ENCODE measurements at places on chromosomes 4 and X.

DNA sequence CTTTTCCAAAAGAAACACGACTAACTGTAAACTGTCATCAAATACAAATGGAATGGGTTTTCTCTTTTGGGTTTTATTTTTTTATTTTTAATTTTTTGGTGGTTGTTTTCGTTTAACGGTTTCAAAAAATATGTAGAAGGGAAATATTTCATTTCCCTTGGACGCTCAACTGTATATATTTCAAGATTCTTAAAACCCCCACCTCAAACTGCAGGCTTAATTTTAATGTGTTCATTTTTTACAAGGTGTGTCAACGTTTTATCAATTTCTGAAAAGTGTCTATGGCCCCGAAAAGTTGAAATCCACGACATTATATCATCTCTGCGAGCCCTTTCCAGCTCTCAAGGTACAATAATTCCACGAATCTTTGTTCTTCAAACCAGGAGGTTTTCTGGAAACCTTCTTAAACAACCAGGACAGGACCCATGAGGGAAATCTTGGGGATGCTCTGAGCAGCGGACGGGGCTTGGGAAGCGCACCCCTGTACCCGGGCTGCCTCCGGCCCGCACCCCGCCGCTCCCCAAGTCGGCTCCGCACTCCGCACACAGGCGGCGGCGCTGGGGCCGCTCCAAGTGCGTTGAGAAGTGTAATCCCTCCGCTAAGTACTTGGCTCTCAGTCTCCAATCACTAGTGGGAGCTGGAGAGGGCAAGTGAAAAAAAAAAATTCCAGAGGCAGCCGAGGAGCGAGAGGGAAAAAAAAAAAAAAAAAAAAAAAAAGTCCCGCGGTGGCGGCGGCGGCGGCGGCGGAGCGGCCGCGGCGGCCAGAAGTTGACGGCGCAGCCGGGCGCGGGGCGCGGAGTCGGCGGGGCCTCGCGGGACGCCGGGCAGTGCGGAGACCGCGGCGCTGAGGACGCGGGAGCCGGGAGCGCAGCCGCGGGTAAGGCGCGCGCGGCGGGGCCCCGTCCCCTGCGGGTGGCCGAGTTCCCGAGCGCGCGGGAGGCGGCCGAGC, at the start of gene BMPR1B:
Gene BMPR1B, plus strand, starts transcription at position 764 of the 949 bp plus-strand sequence. CDS start 346,470 bp downstream, outside the sequence.
- no peak for DNase-seq

DNA sequence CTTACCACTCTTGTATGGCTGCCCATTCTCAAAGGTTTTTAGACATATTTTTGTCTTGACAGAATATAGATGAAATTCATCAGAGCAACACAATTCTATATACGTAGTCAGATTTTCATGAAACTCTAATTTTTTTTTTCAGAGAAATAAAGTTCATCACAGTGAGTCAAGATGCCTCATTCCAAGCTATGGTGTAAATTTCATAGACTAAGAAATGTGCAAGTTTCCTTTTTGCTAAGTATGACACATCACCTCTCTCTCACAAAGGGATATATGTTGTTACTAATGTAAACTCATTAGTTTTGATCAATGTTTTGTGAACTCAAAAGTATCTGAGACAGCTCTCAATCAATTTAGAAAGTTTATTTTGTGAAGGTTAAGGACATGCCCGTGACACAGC, 60.4 kb upstream of the ATXN3L start:
- no peak for DNase-seq

- DNase-seq = no peak
Measured at GRCh38 chr4:157004279-157005161, 32.9 kb upstream of the PDGFC start.

GRCh38 chr4:175282407-175282806, 364.2 kb downstream of the ADAM29 start:
- no peak for DNase-seq

DNA sequence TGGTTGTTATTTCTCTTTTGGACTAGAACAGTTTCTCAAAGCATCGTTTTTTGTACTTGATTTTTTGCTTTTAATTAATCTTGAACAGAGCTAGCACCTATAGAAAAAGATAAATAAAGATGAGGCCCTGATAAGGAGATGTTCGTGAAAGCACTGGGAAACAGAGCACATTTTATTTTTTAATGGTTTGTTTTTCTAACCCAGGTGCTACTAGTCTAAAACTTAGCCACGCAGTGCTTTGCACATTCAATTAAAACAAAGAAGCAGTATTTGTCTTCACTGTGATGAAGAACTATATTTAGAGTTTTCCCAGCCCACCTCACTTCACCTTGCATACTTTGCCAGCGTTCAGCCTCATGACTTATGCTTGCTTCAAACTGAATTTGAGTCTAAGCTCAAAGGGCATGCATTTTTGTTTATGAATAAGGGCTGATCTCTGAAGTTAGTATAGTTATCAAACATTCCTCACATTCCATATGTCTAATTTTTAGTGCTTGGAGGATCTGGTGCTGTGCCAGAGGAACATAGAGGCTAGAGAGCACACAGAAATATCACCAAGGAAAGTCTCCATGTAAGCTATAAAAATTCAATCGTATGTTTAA, 76.7 kb downstream of the WWC2 start:
- DNase-seq = no peak

DNA sequence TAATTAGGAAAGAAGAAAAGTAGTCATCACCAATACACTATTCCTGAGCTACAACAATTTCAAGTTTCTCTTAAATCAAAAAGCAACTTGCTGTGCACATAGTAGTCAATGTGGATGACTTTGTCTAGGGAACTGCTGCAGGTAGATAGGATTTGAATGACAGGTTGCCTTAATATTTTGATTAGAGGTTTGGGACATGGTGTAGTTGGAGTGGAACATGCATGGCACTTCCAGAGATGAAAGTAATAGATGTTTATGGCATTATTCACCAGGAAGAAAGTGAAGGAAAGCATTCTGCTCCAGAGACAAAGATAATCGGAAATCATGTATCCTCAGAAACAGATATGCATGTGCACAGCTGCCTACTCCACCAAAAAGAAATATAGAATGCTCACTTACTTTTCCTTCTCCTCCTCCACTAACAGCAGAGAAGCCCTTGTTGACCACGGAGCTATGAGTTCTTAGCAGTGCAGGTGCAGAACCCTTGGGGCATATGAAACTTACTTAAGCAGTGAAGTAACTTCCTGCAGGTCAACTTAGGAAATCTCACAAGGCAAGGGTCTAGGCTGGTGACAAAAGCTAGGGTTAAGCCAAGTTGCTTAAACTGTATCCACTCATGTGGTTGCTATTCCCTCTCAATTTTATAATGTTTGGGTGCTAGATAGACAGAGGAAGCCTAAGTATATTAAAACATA, 390.8 kb downstream of the HNRNPD start:
- DNase-seq = no peak

DNA sequence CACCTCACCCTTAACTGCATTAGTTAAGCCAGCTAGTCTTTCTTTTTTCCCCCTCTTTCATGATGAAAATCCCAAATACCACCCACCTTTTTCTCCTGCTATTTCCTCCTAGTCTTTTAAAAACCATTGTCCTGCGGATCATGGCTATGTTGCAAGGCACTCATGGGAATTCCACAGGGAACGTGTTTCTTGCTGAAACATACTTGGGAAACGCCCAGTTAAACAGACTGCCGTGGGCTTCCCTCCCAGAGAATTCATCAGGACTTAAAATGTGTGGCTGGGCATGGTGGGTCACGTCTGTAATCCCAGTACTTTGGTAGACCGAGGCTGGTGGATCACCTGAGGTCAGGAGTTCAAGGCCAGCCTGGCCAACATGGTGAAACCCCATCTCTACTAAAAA, 32.2 kb downstream of the XG start:
- DNase-seq = no peak

DNA sequence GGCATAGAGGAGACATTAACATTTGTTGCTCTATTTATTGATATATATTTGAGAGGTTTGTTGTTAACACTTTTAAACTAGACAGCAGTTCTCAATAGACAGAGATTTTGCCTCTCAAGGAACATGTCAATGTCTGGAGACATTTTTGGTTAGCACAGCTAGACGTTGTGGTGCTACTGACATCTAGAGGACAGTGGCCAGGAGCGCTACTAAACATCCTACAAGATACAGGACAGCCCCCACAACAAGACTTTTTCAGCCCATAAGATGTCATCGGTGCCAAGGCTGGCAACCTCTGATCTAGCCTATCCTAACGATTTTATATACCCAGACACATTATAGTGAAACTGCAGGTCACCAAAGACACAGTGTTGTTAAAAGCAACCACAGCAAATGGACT, 18.4 kb upstream of the CTSO start:
- no peak for DNase-seq

DNA sequence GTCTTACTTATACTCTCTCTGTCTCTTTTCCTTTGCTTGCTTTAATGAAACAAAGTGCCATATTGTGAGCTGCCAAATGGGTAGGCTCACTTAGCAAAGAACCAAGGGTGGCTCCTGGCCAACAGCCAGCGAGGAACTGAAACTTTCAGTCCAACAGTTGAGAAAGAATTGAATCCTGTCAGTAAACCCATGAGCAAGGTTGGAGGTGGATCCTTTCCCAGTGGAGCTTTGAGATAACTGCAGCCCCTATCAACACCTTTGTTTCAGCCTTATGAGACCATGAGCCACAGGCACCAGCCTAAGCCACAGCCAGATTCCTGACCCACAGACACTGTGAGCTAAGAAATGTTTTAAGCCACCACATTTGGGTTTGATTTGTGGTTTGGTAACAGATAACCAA, 362.2 kb downstream of the PDGFC start:
- DNase-seq = no peak

GRCh38 chr4:13118633-13119032, 365.5 kb downstream of the RAB28 start:
- DNase-seq = no peak

DNA sequence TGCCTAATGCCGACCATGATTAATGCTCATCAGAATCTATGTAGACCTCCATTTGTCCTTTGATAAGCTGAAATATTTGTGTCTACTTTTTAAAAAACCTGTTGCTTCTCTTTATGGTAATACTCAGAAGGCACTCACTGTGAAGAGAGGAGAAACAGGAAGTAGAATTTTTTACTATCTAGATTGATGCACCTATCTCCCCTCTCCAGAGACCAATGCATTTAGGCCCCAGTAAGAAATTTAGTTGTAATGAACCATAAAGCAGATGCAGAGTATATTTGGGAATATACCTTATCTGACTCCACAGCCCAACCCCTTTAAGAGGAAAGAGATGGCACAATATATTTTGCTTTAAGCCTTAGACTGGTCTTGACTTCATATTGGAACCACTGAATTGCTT, 11.1 kb downstream of the TBL1X start:
- DNase-seq = no peak

DNA sequence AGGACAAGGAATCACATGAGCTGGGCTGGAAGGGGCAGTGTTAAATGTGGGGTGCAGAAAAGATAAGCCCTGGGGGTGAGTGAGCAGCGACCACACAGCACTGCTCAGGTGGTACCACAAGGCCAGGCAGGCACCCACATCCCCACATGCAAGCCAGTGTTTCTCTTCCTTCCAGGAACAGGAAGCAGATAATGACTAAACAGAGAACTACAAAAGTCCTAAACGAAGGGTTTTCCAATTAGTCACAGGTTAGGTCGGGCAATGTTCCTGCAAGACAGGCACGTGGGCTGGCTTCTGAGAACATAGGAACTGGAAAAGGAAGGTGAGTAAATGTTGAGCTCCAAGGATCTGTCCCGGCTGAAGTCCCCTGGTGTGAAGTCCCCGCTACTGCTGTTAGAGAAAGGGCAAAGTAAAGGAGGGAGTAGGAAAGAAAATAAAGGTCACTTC, 19.5 kb downstream of the RELL1 start:
- no peak for DNase-seq

- DNase-seq = no peak
Measured at GRCh38 chr4:76615999-76616398, 181.0 kb downstream of the SHROOM3 start.

DNA sequence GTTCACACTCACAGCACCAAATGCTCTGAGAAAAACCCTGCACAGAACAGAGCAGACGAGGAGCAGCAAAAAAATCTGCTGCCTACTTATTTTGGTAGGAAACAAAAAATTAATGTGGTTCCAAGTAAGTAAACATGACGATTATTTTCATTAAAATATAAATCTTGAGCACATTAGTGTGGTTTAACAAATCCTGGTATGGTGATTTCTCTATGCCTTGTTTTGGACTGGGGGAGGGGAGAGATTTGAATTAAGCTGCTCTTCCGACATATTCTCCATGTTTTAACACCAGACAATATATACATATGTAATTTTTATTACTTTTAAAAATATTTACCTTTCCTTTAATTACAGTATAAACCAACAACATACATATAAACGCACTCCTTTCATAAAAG, 1.8 kb downstream of the CAMK2D start:
- DNase-seq = no peak

DNA sequence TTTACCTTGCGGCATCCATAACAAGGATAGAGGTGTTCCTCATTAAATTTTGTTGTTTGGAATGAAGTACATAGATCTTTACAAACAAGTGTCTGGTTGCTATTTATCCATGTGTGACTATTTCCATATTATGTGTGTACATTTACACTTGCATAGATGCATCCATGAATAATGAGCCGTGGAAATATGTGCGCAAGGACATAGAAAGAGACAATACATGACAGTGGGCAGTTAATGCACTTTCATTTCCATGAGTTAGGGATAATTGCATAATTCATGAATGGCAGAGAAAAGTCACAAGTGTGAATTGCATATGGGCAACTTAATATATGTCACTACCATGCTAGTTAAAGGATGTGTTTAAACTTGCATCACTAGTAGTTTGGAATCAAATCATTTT, 338.2 kb upstream of the PITX2 start:
- no peak for DNase-seq

- DNase-seq = no peak
Measured at GRCh38 chrX:6004529-6004928, 224.1 kb downstream of the NLGN4X start.

GRCh38 chr4:88735564-88735963, 37.9 kb upstream of the NAP1L5 start:
- no peak for DNase-seq

DNA sequence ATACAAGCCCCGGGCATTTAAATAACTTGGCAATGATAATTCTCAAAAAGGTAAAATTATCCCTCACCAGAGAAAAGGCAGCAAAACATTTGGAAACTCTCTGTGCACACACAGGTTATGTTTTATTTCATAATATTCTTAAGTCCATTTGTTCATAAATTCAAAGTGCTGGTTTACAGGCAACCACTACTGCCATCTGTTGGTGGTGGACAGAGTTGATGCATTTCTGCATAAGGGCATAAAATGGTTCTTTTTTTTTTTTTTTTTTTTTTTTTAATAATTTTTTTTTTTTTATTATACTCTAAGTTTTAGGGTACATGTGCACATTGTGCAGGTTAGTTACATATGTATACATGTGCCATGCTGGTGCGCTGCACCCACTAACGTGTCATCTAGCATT, 31.5 kb upstream of the IL21 start:
- peak; percentile 46 for DNase-seq

DNA sequence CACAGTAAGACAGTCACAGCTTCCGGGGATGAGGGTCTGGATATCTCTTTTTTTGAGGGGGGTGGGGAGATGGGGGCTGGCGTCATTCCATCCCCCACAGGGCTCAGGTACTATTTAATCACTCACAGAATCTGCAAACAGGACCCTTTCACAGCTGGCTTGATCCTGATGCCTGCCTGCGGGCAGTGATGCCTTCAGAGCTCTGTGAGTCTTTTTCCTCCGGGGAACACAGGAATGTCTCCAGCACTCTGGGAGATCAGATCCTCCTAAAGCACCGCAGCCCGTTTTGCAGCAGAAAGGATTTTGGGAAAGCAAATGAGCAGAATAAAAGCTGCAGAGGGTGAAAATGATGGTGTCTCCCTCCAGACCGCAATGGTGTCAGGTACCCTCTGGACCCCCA, 13.2 kb upstream of the SHOX start:
- DNase-seq = no peak
